SW480 (cell line): ENCODE measurements at places on chromosomes 2 and 18.

DNA sequence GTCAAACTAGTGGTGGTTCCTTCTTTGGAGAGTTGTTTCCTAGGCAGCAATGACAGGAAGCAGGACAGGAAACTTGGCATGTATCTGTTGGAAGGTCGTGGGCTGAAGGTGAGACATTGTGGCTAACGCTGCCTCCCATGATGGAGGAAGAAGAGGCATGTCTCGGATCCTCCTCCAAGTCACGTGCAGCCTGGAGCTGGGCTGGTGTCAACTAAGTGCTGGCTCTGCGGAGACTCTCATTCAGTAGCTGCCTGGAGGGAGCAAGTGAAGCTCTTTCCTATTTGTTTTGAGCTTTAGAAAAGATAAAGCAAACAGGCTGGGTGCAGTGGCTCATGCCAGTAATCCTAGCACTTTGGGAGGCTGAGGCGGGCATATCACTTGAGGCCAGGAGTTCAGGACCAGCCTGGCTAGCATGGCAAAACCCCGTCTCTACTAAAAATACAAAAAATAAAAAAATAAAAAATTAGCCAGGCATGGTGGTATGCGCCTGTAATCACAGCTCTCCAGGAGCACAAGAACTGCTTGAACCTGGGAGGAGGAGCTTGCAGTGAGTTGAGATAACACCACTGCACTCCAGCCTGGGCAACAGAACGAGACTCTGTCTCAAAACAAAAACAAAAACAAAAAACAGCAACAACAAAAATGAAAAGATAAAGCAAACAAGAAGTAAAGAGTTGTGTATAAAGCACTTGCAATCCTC is 28.2 kb upstream of the INO80C start:
- no peak for DNase-seq

- no peak for DNase-seq
Measured at GRCh38 chr2:73259704-73260337, 24.5 kb downstream of the FBXO41 start.

DNA sequence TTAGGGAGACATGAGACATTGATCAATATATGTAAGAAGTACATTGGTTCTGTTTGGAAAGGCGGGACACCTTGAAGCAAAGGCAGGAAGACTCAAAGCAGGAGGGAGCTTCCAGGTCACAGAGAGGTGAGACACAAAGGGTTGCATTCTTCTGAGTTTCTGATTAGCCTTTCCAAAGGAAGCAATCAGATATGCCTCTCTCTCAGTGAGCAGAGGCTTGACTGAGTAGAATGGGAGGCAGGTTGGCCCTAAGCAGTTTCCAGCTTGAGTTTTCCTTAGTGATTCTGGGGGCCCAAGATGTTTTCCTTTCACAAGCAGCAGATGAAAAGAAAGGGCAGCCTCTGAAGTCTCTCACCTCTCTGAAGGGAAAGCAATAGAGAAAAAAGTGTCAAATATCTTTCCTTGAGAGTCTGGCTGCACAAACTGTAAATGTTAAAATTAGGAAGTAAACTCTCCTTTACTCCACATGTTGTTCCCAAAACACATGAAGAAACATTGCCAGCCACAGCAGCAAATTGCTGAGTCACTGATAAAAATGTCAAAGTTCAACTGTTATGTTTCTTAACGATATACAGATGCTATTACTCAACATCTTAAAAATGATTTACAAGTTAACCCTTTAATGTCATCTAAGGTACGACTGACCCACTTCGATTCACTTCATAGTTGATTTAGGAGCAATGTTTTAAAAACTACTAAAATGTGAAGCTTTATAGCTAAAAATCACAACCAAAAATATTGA is 40.3 kb downstream of the CYB5A start:
- DNase-seq: no peak

- no peak for DNase-seq
Measured at GRCh38 chr2:46339676-46340459, 42.7 kb downstream of the EPAS1 start.
